A673 (cell line): ENCODE measurements at places on chromosomes 7 and 10. TPM values are rescaled to one million over a fixed set of nuclear protein-coding genes. Genes with fewer than 3 reads are reported as not detected.

Gene PDIA4
- total RNA-seq: 235 and 254 TPM in 2 replicates

Gene WAC
- 125 and 130 TPM in 2 replicates for total RNA-seq

Gene IFIT1B
- not detected in 2 replicates for total RNA-seq

DNA sequence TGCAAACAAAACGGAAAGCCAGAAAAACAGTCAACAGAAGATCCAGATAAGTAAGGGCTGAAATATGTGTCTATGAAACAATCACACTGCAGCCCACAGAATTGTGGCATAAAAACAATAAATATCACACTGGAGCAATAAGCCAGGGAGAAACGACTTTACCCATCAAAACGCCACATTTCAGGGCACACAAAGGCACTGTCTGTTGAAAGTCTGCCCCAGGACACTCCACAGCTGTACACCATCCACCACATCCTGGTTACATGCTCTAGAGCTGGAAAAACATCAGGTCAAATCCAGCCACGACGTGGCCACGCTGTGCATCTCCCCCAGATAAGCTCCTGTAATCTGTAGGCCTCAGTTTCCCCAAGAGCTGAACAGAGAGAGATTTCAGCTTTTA is 88.7 kb downstream of the COBL start:
- no peak for DNase-seq
- H3K4me1 ChIP-seq: no peaks in the 10 kb centered on the region
- no peaks in the 10 kb centered on the region for H3K36me3 ChIP-seq
- no peak overlapping the region for H3K27ac ChIP-seq
- H3K4me3 ChIP-seq: no peak overlapping the region

DNA sequence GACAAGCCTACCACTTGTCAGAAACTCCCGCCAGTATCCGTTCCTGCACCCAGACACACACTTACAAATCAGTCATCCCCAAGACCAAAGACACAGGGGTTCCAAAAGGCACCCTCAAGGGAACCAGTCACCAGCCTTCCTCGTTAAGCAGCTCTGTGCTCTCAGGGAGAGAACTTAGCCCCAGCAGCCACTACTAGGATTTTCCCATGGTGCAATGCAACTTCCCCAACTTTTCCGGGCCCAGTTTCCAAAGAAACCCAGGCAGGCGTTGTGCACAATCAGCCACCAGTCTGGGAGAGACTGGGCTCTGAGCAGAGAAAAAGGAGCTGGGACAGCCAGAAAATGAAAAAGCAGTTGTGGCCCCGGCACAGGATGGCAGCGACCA is 1.2 kb downstream of the DLG5 start:
- H3K4me1 ChIP-seq: peaks cover 16% of the 10 kb centered on the region
- no peaks in the 10 kb centered on the region for H3K36me3 ChIP-seq
- peak; percentile 64 for DNase-seq
- H3K4me3 ChIP-seq: peak overlapping the region; percentile 73

DNA sequence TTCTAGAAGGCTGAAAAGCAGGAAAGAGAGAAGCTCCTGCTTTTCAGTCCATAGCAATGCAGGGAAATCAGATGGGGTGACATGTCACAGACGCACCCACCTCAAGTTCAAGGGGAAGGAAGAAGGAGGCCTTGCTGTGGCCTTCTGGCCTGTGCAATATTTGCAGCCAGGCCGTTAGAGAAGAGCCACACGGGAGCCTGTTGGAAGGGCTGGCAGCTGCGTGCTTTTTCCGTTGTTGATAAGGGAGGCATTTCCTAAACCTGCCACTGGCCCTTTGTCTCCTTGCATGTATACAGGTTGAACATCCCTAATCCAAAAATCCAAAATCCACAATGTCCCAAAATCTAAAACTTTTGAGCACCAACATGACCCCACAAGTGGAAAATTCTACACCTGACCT is 492.5 kb upstream of the ZMIZ1 start:
- DNase-seq: no peak
- H3K4me1 ChIP-seq: no peaks in the 10 kb centered on the region
- H3K4me3 ChIP-seq: no peak overlapping the region
- H3K27ac ChIP-seq: no peak overlapping the region

- no peaks in the 10 kb centered on the region for H3K36me3 ChIP-seq
- H3K4me1 ChIP-seq: peaks cover 8% of the 10 kb centered on the region
- H3K4me3 ChIP-seq: no peak overlapping the region
- H3K27ac ChIP-seq: no peak overlapping the region
These were observed 80.3 kb upstream of the SCIN start for GRCh38 chr7:12490107-12490688.

DNA sequence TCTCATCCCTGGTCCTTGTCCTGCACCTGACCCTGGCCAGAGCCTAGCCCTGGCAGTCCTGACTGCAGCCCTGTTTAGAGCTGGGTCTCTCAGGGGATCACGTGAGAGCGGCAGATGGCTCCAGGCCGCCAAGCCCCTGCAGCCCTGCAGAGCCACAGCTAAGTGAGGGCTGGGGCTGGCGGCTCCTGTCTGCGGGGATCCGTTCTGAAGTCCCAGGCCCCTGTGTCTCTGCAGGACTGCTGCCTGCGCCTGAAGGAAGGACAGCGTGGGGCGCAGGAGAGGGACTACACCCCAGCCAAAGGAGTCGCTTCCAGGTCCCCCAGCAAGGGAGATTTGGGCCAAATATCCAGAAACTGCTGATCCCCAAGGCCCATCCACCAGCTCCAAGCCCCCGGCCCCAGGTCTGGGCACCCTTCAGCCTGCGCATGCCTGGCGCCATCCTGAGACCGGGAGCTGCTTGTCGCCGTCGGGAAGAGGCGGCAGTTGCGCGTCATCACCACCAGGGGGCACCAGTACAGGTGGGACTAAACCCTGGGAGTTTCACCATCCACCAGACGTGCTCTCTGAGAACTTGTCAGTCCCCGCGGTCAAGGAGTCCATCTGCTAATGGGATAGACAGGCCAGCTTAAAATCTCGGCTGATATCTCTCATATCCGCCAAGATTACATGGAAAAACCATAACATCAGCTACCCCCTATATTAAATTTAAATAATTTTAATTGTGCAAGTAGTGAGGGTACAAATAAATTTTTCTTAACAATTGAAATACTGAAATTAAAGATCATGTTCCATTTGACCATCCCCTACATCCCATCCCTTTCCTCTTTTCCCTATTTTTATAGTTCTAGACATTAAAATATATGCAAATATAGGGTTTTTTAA is 25.1 kb upstream of the GHRHR start:
- H3K27ac ChIP-seq: no peak overlapping the region
- peaks cover 7% of the 10 kb centered on the region for H3K4me1 ChIP-seq
- no peak overlapping the region for H3K4me3 ChIP-seq
- peaks cover 35% of the 10 kb centered on the region for H3K27me3 ChIP-seq
- DNase-seq: peak; percentile 74
- H3K36me3 ChIP-seq: no peaks in the 10 kb centered on the region

- H3K27me3 ChIP-seq: peaks cover 13% of the 10 kb centered on the region
- H3K4me3 ChIP-seq: no peak overlapping the region
- H3K4me1 ChIP-seq: peaks cover 4% of the 10 kb centered on the region
- DNase-seq: peak; percentile 46
These were observed 23.7 kb downstream of the SRRM3 start for GRCh38 chr7:76225379-76225778.

DNA sequence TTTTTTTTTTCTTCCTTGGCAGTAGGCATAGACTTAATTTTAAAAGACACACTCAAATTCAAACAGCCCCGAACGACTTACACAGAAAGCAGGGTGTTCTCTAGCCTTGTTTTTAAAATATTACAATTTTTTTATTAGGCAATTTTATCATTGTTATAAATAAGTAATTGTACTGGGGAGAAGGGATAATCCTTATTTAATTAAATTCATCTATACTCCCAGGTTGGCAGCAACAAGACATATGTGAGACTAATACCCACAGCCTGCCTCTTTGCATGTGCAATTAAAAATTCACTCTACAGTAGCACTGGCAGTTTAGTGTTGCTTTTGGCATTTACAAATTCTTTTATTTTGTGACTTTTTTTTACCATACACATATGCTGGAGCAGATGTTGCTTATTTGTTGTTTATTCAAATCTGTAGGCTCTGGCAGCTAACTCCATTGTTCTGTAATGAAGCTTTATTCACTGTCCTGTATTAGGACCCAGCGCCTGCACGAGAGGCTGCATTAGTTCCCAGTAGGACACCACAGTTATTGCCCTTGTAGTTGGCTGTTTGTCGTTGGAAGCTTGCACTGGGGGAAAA is 84.9 kb upstream of the PPP1R17 start:
- no peak for DNase-seq
- H3K4me1 ChIP-seq: no peaks in the 10 kb centered on the region
- H3K27ac ChIP-seq: no peak overlapping the region
- H3K27me3 ChIP-seq: no peaks in the 10 kb centered on the region
- no peaks in the 10 kb centered on the region for H3K36me3 ChIP-seq

GRCh38 chr10:125113691-125114371 is 46.5 kb downstream of the CTBP2 start:
- peaks cover 6% of the 10 kb centered on the region for H3K36me3 ChIP-seq
- no peak for DNase-seq
- H3K4me1 ChIP-seq: peaks cover 34% of the 10 kb centered on the region
- H3K4me3 ChIP-seq: no peak overlapping the region

GRCh38 chr7:135467207-135467711 is 42.6 kb downstream of the CNOT4 start:
- H3K36me3 ChIP-seq: no peaks in the 10 kb centered on the region
- H3K4me3 ChIP-seq: no peak overlapping the region
- H3K27me3 ChIP-seq: no peaks in the 10 kb centered on the region
- H3K4me1 ChIP-seq: no peaks in the 10 kb centered on the region

DNA sequence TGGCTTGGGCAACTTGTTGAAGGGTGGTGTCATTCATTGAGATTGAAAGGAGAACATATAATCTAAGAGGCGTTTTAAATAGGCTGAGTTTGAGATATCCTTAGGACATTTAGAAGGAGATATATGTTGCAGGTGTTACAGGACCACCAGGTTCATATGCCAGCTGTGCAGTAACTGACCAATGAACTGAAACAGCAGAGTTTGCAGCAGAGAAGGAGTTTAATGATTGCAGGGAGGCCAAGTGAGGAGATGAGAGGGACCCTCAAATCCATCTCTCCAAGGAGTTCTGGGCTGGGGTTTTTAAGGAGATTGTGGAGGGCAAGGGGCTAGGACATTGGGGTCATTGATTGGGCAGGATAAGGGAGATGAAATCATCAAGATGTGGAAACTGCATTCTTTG is 74.5 kb downstream of the SEC23IP start:
- no peaks in the 10 kb centered on the region for H3K36me3 ChIP-seq
- H3K4me3 ChIP-seq: no peak overlapping the region
- H3K4me1 ChIP-seq: no peaks in the 10 kb centered on the region
- DNase-seq: no peak
- H3K27ac ChIP-seq: no peak overlapping the region

- DNase-seq: no peak
- H3K4me1 ChIP-seq: no peaks in the 10 kb centered on the region
- H3K36me3 ChIP-seq: no peaks in the 10 kb centered on the region
- H3K27me3 ChIP-seq: no peaks in the 10 kb centered on the region
- H3K27ac ChIP-seq: no peak overlapping the region
- H3K4me3 ChIP-seq: no peak overlapping the region
These were observed 69.8 kb downstream of the CCDC71L start for GRCh38 chr7:106591146-106591545.

DNA sequence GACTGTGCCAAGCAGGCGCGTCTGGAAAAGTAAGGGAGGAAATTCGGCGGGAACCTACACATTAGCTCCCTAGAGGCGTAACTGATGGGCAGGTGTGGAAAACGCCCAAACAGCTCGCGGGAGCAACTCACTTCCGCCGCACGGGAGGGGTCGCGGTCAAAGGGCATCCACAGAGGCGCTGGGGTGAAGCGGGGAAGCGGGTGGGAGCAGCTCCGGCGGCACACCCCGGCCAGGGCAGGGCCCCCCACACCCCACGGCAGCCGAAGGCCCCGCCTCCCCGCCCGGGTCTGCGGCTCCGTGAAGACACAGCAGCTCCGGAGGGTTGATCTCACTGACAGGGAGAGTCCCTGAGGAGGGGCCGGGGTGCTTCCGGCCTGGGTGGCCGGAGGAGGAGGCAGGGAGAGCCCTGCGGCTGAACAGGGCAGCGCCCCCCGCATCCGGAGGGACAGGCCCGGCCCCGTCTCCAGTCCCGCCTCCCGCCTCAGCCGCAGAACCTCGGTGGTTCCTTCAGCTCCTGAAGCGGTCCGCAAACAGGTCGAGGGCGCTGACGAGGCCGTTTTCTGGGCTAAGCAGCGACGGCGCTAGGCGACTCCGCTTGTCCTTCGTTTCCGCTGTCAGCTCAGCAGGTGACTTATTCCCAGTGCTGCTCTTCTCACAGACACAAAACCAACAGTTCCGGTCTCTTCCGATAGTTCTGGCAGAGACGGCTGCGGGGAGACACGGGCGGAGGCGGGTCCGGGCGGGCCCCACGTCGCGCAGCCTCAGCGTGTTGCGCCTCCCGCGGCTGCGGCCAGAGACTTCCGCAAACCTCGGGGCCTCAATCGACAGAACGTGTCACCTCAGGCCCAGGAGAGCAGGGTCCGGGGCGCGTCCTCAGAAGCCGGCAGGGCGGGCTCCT is 276.1 kb downstream of the DNAJB6 start:
- H3K27me3 ChIP-seq: peaks cover 35% of the 10 kb centered on the region
- H3K4me1 ChIP-seq: peaks cover 5% of the 10 kb centered on the region
- H3K36me3 ChIP-seq: no peaks in the 10 kb centered on the region
- H3K27ac ChIP-seq: no peak overlapping the region
- H3K4me3 ChIP-seq: peak overlapping the region; percentile 47
- peak; percentile 63 for DNase-seq

DNA sequence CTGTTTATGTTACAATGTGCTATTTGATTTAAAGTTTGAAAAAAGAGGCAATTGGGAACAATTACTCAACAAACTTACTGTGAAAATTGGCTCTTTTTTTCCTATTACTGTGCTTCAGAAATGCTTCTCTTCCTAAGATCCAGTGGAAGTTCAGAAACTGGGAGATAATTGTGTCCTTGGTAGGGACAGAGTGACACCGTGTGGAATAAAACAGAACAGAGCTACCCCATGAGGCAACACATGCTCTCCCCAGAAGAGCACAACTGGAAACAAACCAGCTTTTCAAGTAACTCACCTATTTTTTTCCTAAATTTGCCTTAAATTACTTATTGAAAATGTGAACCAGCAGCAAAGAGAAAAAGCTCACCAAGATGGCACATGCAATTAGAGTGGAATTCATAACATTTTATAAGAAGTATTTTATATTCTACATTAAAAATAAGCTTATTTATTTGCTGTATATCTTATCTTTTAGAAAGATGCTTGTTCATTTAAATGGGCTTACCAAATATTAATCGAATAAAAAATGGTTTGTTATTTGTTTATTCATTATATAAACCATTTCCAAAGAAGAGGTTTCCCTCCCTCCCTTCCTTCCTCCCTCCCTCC is 346.1 kb upstream of the ANKRD30A start:
- peak; percentile 87 for DNase-seq
- H3K27ac ChIP-seq: no peak overlapping the region
- no peak overlapping the region for H3K4me3 ChIP-seq
- no peaks in the 10 kb centered on the region for H3K27me3 ChIP-seq
- no peaks in the 10 kb centered on the region for H3K36me3 ChIP-seq

GRCh38 chr10:47241256-47241655 is 58.7 kb upstream of the GDF10 start:
- H3K27me3 ChIP-seq: no peaks in the 10 kb centered on the region
- DNase-seq: no peak
- H3K4me1 ChIP-seq: no peaks in the 10 kb centered on the region
- no peak overlapping the region for H3K4me3 ChIP-seq
- no peaks in the 10 kb centered on the region for H3K36me3 ChIP-seq
- no peak overlapping the region for H3K27ac ChIP-seq
